CD8-positive, alpha-beta memory T cell (primary cell): ENCODE measurements at places on chromosomes 3 and 15. TPM values are rescaled to one million over a fixed set of nuclear protein-coding genes. Genes with fewer than 3 reads are reported as not detected.

The LSG1 gene
- total RNA-seq = 65.2 TPM

The CIP2A gene
- total RNA-seq = 41.7 TPM

DNA sequence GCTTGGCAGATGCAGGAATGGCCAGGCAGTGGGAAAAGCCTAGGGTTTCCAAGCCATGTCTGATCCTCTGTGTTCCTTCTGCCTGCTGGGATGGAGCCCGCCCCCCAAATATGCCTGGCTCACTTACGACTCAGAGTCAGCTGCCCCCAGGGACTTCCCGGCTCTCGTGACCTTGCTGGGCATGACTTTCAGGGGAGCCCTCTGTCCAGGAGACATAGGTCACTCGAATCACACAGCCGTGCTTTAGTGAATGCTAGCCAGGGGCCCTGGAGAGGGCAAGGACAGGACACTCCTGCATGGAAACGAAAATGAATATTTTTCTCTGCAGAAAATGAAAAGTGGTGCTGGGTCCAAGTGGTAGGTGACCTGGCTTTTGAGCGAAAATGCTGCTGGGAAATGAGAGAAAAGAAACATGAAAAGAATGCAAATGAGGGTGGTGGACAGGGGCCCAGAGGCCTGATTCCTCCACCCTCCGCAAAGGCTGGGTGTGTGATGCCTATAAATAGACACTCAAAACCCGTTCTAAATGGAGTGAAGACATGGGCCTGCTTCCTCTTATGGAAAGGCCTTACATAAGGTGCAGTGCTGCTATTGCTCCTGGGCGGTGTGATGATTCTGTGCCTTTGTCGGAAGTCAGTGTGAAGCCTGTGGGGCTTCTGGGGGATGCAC is 107.4 kb downstream of the APBA2 start:
- no peak for DNase-seq

DNA sequence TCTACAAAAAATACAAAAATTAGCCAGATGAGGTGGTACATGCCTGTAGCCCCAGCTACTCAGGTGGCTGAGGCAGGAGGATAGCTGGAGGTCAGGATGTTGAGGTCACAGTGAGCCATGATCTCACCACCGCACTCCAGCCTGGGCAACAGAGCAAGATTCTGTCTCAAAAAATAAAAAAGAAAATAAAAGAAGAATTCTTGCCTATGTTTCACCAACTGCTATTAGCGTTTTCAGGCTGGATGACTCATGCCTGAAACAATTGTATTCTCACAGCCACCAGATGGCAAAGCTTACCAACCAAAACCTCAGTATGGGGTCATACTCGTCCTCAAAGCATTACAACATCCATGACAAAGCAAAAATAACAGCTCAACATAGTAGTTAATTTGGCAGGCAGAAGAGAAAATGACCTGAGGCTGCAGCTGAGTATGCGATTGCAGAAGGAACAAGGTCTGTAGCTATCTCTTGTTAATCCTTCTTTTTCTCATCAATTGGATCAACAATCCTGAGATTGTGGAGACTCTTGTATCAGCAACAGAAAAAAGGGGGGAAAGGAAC is 52.2 kb downstream of the TP53BP1 start:
- no peak for DNase-seq

DNA sequence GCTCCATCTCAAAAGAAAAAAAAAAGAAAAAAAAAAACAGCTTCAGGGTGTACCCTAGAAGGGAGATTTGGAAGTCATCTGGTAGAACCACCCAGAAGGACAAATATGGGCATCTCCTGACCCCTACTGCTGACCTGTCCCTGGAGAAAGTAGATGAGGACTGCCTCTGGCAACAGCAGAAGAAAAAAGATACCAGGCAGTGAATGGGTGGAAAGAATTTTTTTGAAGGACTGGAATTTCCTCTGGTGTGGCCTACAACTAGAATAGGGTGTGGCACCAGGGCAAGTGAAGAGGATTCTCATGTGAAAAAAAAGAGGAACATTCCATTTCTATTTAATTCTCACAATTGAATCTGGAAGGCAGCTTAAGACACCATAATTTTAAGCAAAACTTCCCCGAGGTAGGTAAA is 3.1 kb downstream of the ANXA2 start:
- DNase-seq = no peak

- no peak for DNase-seq
Observed at GRCh38 chr15:72858205-72858604, 74.6 kb upstream of the ADPGK start.

The OR5K2 gene
- total RNA-seq = not detected

- DNase-seq = peak; percentile 35
Observed at GRCh38 chr3:156674911-156675829, 780 bp downstream of the TIPARP start.
